Cortex of kidney (tissue), 1 donor: ENCODE measurements at places on chromosomes 1 and 21.

- DNase-seq = no peak
Observed at GRCh38 chr1:54615531-54616279, 7.6 kb downstream of the FAM151A start.

GRCh38 chr1:235442788-235443429 lies 61.3 kb downstream of the B3GALNT2 start:
- DNase-seq = no peak

GRCh38 chr1:209634005-209634737 lies 18.1 kb downstream of the LAMB3 start:
- DNase-seq = no peak

DNA sequence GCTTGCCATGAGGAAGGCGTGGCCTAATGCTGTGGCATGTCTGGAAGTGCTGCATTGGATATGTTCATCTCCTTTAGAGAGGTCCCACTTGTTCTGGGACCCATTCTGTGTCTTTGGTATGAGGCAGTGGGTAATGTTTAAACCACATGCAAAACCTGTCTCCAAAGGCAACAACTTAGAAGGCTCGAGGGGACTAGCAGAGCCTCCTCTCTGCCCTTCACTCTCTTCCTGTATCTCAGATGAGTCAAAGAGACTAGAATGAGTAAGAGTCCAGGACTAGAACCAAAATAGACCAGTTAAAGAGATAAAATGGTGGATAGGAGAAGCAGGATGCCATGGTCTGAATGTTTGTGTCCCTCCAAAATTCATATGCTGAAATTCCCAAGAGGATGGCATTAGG lies 220.8 kb upstream of the KIAA0040 start:
- DNase-seq = no peak

- no peak for DNase-seq
Observed at GRCh38 chr1:5001466-5001865, 347.1 kb downstream of the AJAP1 start.

DNA sequence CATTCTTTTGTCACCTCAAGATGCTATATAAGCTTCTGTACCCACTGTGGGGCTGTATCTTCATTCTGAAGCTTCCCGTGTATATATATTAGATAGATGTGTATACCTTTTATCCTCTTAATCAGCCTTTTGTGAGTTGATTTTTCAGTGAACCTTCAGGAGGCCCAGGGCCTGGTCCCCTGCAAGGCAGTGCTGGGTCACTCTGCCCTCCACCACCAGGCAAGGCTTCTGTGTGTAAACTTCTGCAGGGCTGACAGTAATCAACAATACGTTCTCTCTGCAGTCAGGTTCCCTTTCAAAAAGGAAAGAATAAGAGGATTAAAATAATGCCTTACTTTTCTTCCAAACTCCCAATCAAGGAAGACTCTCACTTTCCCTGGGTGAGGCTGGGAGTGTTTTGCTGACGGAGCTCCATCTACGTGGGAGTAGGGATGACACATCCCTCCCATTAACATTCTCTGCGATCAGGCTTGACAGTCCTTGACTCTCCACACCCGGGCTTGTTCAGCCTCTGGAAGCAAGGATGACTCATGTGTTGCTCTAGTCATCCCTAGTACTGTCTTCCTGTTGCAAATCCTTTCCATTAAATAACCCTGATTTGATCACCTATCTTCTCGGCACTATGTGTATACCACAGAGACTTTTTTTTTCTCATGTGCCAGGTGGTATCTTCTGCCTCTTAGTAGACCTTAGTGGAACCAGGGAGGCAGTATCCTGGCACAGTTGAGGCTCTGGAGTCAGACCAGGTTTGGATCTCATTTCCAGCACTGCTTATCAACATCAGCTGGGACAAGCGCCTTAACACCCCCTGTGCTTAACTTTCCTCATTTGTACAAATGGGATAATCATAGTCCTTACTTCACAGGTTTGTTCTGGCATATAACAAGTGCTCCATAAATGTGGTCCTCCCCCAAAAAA lies 70.3 kb upstream of the KCNK1 start:
- DNase-seq = no peak

- DNase-seq = no peak
Observed at GRCh38 chr1:171422511-171422910, 62.8 kb upstream of the PRRC2C start.
